Activated naive CD4-positive, alpha-beta T cell treated with anti-CD3 and anti-CD28 coated beads, Interleukin-2, amount 50 U/mL, for 72 hours (primary cell): ENCODE measurements at places on chromosomes 2 and 18. TPM values are rescaled to one million over a fixed set of nuclear protein-coding genes. Genes with fewer than 3 reads are reported as not detected.

The ANKRD36 gene
- 32.0 TPM for total RNA-seq

The MAIP1 gene
- 25.9 TPM for total RNA-seq

The ADAM23 gene
- total RNA-seq: 0.06 TPM

DNA sequence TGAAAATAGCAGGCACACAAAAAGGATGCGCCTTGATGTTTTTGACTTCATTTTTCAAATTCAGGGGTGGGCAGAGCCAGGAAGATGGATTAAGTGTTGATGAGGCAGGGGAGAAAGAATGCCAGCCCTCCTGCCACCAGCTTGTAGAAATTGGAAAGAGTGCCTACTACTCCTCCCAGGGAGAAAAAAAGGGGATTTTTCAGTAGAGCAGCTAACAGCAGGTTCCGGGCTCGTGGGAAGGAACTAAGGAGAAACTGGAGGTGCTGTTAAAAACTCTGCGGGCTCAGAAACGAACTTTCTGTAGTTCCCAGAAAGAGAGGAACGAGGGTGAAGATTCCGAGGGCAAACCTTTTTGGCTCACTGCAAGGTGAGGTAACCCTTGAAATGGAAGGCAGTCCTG lies 100.1 kb upstream of the MCFD2 start:
- DNase-seq: no peak

DNA sequence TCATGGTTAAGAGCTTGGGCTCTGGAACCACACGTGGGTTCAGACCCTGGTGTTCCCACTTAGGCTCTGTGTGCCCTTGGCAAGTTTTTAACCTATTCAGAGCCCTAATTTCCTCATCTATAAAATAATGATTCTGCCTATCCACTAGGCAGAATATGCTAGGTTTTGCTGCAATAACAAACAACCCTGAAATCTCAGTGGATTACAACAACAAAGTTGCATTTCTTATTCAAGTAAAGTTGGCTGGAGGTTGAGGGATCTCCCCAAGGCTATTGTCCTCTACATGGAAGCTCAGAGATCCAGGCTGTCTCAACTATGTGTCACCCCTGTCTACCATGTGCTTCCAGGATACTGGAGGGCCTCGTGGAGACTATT lies 275.4 kb upstream of the SIX2 start:
- no peak for DNase-seq

- no peak for DNase-seq
Measured at GRCh38 chr2:174664084-174664759, 66.6 kb upstream of the WIPF1 start.

- DNase-seq: no peak
Measured at GRCh38 chr2:42935692-42936671, 143.6 kb upstream of the HAAO start.

DNA sequence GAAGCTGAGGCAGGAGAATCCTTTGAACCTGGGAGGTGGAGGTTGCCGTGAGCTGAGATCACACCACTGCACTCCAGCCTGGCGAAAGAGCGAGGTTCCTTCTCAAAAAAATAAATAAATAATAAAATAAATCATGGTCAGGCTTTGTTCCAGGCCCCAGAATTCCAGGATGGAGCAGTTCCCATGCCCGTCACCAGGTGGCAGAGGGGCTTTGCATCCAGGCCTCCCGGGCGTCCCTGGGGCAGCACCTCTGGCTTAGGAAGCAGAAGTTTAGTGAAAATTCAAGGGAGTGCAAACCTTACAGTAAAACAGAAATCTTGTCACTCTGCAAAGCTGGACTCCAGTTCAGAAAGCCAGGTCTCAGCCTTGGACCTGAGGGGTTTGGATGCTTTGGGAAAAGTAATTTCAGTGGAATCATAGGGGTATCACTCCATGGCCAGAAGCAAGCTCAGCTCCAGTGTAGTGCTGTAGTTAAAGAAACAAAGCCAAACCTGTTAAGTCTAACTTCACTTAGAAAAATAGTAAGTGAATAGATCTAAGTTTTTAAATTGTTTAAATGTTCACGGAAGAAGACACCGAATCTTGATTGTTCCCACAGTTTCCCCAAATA lies 512.7 kb downstream of the CMPK2 start:
- no peak for DNase-seq
